ENCODE measurements at places on chromosomes 6 and 20.
A peak's percentile ranks its signal among the peaks of the same experiment; 100 is the strongest.

DNA sequence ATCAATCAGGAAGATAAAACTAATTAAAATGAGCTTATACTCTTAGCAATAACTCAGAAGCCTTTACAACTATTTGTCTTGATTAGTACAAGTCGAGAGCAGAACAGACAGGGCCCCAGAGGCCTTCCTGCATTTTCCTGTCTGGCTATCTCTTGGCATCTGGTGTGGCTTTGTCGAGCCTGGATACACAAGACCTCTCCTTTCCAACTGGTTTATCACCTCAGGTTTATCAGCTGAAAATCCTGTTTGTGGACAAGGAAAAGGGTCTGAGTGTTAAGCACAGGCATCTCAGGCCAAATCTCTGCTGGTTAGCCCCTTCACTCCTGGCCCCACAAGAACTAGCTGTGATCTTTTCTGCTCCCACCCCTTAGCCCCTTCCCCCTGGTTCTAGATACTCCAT lies 32.6 kb downstream of the BAK1 start:
- no peak for DNase-seq

DNA sequence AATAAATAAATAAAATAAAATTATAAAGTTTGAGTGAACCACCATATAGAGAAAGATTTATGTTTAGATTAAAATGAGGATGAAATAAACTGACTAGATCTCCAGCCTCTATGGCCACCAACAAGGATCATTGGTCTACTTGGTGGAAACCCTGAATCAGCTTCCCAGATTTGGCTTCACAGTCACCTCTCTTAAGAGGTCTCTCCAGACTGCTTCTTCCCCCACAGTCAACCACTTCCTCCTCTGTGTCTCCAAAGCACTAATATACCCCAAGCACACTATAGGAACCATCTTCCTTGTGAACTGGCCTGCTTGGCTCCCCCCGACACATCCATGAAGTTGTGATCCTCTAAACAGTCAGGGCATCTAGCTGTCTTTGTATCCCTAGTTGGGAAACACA lies 529.6 kb upstream of the RNF217 start:
- DNase-seq = no peak

- DNase-seq = no peak
These were observed 517.4 kb upstream of the JARID2 start for GRCh38 chr6:14728396-14729024.

- no peak for DNase-seq
These were observed 32.1 kb downstream of the TXNDC5 start for GRCh38 chr6:7878401-7878964.

DNA sequence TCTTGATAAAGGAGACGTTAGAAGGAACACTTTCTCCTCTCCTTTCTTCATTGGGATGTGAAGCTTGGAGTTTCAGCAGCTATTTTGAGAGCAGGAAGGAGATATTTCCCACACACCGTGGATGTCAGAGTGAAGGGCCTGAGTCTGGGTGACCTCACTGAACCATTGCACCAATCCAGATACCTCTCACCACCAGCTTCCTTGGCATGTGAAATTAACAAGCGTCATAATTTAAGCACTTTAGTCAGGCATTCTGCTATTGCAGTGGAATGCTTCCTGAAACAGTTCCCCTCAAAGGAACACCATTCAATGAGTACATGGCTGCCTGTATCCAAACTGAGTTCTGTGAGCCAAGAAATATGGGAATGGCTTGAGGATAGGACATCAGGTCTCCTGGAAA lies 83.7 kb downstream of the CHMP4B start:
- DNase-seq = no peak

DNA sequence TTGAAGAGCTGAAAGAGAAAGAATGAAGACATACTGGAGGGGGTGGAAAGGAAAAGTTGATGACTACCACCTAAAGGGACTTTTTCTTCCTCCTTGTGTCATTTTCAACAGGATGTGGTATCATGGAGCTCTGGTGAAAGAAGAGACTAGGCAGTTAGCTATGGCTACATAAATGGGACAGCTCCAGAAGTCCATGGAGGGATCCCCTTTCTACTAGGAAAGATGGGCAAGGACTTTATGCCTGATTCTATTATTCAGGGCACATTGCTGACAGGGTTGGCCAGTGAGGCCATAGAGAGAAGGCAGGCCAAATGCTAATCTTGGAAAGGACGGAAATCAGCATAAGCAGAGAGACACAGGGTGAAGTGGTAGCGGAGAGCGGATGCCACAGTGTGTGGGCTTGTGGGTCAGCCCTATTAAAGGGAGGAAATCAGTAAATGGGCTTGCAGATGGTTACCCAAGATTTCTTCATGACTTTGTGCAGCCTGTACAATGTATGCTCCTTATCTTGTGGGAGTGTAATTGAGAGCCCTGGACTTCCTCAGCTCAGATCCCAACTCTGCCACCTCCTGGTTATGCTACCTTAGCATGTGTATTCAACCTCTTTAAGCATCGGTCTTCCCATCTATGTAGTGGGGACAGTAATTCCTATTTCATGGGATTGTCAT lies 77.4 kb upstream of the TMEM170B start:
- no peak for DNase-seq

DNA sequence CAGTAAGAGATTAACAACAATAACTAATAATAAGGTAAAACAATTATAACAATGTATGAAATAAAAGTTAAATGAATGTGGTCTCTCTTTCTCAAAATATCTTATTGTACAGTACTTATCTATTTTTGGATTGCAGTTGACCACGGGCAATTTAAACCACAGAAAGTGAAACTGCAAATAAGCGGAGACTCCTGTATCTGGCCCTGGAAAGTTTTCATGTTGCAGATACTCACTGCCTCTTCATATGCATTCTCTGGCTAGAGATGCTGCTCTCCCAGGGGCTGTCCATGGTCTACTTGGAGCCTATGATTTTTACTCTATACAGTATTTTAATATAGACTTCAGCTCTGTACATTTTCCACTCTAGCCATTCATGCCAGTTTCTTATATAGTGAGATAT lies 230.8 kb downstream of the FUT9 start:
- DNase-seq = no peak

GRCh38 chr6:68059261-68059660 lies 575.8 kb upstream of the ADGRB3 start:
- no peak for DNase-seq

DNA sequence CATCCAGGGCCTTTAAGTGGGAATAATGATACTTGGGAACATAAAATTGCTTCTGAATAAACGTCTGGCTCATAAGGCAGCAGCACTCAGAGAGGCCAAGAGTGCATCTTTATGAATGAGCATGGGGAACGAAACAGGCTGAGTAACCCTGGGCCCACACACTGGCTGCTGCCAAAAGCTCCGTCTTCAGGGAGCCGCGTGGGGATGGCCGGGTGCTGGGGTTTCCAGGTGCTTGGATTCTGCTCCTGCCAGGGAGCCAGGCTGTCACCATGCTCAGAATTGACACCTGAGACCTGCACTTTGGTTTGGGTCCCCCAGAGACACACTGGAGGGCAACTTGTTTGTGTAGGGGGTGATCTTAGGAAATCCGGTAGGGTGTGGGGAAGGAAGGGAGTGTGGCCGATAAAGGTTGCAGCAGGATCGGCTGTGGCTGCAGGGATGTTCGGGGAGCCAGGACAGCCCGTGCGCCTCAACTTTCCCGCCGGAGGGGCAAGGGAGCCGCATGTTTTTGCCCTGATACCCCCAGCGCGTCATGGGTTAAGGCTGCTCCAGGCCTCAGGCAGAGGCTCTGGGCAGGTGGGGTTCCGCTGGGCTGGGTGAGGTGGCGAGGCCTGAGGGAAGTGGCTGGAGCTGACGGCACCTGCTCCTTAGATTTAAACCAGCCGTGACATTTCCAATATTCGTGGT lies 101.8 kb downstream of the YTHDF1 start:
- no peak for DNase-seq

GRCh38 chr20:8399947-8400346 lies 267.9 kb downstream of the PLCB1 start:
- DNase-seq = no peak

GRCh38 chr6:33248643-33248931 lies 23.1 kb downstream of the VPS52 start:
- peak; percentile 10 for DNase-seq

- DNase-seq = no peak
These were observed 42.0 kb upstream of the OLIG3 start for GRCh38 chr6:137536104-137536773.

DNA sequence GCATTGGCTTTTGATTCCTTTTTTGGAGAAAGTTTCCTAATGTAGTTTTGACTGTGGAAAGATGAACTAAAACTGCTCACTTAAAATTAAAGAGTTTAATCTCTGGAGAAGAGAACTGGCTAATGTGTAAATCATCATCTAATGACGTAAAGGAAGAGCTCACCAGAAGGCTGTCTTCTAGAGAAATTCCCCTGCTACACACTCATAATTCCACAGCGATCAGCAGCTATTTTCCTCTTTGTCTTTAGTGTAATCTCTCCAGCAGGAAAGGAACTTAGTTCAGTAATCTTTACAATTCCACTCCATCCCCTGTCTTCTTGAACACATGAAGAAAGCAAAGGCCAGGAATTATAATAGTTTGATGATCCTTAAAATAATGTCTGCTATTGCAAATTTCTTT lies 15.8 kb downstream of the SPTLC3 start:
- DNase-seq = no peak

GRCh38 chr6:139577124-139577762 lies 202.8 kb upstream of the CITED2 start:
- no peak for DNase-seq

DNA sequence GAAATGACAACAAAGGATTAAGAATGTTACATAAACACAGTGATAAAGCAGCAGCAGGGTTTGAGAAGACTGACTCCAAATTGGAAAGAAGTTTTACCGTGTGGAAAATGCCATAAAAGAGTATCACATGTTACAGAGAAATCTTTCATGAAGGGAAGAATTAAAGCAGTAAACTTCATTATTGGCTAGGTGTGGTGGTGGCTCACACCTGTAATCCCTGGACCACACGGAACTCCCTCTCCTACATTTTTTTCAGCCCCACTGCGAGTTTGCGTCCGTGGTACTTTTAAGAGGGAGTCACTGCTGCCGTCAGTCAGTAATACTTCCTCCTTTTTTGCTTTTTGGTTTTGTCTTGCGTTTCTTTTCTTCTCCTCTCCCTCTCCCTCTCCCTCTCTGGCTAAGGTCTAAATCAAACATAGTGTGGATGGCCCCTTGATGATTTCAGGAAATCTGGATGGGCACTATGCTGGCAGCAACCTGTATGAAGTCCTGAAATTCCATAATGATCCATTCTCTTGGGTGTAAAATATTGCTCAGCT lies 112.3 kb downstream of the MAN1A1 start:
- no peak for DNase-seq

DNA sequence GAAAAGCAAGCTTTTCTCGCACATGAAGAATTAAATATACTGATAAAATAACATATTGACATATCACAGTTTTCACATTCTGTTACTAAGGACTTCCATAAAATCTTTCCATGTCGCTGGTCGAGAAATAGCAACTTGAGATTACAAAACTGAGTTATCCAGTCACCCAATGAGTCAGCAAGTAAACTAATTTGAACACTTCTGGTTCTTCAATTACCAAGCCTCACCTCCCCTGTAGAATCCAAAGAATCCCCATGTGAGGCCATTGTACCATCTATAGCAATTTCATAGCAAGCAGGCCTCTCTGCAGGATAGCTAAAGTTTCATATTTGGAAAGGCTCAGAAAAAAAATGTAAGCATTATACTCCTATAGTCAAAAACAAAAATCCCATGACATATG lies 87.3 kb downstream of the PKHD1 start:
- DNase-seq = no peak

DNA sequence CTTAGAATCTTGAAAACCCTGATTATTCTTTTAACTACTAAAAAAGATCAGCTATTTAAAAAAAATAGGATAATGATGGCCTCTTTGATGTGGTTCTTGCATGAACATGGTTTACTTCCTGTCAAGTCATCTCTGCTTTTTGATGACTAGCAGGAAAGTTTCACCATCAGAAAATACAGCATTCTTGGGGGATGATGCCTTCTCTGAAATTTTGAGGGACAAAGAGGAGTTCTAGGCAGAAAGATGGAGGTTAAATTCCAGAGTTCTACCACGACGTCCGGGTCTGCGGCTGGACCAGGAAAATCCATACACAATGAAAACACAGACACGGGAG lies 130.4 kb downstream of the OLIG3 start:
- no peak for DNase-seq

DNA sequence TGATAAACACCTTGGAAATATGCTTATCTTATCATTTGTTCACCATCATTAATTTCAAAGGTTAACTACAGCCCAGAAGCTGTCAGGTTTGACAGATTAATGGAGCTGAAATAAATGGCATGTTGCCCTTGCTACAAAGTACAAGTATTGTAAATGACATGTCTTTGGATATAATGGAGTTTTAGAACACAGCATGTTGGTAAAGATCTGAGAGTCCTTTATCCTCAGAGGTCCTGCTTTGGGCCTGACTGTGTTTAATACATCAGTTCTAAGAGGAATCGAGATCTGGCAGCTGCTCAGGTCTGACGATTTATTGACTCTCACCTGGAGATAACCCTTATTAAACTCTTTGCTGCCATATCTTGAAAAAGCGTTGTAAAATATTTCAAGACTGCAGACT lies 222.7 kb upstream of the OPRM1 start:
- DNase-seq = no peak

- DNase-seq = no peak
These were observed 40.1 kb downstream of the TRAF3IP2 start for GRCh38 chr6:111565326-111566221.

- DNase-seq = no peak
These were observed 23.5 kb downstream of the PLEKHG1 start for GRCh38 chr6:150622941-150623874.

DNA sequence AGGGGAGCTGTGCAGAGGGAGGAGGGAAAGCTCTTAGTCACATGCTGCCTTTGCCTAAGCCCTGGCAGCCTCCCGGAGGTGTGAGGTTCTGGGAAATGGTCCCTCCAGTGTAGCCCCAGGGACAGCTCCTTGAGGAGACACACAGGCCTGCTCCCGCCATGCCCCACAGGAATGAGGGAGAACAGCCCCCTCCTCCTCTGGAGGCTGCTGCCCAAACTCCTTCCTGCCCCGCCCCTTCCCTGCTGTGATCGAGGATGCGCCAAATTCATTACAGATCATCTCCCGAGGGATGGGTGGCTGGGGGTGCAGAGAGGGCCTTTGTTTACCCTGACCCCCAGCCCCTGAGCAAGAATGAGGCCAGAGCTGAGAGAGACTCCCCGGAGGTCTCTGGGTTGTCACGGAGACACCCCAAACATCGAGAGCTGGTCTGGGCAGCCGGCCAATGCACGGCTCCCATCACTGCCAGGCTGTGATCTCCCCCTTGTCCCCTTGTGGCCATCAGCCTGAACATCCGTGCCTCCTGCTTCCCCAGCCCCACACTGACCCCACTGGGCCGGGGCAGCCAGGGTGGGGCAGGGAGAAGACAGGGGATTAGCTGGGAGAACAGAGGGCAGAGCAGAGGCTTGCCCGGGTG lies 8.4 kb downstream of the CYP21A2 start:
- peak; percentile 12 for DNase-seq

DNA sequence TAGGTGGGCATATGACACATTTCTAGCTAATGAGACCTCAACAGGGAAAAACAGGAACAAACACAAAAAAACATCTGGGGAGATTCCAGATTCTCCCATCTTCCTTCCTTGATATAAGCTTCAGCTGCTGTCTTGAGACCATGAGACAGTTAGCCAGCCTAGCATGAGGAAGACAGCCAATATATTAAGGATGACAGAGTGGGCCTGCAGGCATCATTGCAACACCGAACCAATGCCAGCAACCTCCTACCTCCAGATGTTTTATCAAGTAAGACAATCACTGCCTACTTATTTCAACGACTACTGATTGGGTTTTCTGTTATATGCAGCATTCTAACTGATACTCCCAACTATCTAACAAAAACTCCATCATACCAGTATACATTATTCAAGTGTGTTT lies 119.0 kb downstream of the ISM1 start:
- no peak for DNase-seq

Data from SK-N-MC (cell line).